Karpas-422 (cell line): ENCODE measurements at places on chromosomes 12 and 14. TPM values are rescaled to one million over a fixed set of nuclear protein-coding genes. Genes with fewer than 3 reads are reported as not detected.

DNA sequence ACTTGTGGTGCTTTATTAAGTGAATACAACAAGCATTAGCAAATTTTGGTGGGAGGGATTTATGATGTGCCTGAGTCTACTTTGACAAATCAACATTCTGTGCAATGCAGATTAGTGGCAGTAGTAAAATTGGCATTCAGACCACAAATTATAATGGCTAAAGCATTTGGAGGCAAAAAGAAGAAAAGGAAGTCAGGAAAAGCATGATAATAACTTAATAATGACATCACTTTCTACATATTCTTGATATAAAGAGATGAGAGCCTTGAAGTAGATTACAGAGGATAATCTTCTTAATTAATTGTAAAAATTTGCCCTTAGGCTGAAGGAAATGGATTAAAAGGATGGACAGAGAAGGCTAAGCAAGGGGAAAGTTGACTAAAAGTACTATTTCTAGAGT lies 126.0 kb downstream of the SLC6A15 start:
- no peak for DNase-seq

Gene SLC2A13
- 0.29 and 0.89 TPM in 2 replicates for total RNA-seq

Gene AGAP2
- 6.7 and 12.0 TPM in 2 replicates for total RNA-seq

- DNase-seq: no peak
Measured at GRCh38 chr12:52168019-52168717, 23.6 kb downstream of the KRT80 start.

DNA sequence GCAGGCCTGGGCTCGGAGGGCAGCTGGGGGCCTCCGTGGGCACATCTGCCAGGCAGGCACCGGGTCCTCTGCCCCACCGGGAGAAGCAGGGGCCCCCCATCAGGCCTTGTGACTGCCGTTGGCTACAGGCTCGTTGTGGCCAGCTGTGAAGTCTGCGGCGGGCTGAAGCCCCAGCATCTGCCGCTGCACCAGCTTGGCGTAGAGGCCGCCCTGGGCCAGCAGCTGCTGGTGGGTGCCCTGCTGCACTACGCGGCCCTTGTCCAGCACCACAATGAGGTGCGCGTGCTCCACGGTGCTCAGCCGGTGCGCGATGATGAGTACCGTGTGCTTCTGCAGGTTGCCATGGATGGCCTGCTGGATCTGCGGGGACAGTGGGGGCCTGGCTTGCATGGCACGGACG lies 33.9 kb upstream of the VPS37B start:
- no peak for DNase-seq

- DNase-seq: peak; percentile 69
Measured at GRCh38 chr14:56482310-56482911, 97.2 kb upstream of the TMEM260 start.

DNA sequence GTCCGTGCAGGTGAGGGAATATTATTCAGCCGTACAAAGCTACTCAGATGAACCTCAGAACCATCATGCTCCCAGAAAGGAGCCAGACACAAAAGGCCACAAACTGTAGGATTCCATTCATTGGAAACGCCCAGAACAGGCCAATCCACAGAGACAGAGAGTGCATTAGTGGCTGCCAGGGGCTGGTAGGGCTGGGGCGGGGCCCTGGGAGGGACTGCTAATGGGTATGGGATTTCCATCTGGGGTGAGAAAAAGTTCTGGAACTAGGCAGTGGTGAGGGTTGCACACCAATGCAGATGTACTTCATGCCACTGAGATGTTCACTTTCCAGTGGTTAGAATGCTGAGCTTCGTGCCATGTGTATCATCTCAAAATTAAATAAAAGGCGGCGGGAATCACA lies 101.1 kb downstream of the RFLNA start:
- no peak for DNase-seq

Gene C1S
- total RNA-seq: 4.7 TPM in 1 of 2 replicates, not detected in the other

- DNase-seq: no peak
Measured at GRCh38 chr12:9041321-9041720, 52.0 kb downstream of the KLRG1 start.

Gene GRIN2B
- total RNA-seq: 1.3 and 2.0 TPM in 2 replicates

DNA sequence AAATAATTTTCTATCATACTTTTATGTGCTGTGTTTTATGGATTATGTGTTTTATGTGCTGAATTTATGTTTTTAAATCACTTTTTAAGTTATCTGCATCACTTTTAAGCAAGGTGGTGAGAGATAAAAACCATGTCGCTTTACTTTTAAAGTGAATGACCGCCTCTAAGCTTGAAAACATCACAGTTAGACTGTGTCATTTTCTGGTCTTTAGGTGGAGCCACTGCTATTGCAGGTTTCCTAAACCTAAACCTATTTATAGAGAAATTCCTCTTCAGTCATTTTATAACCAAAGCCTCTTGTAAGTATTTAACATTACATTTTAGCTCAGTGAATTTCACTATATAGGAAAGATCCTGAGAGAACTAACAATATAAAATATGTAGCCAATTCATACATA lies 21.0 kb upstream of the MDM2 start:
- DNase-seq: peak; percentile 9

Gene RASSF9
- total RNA-seq: not detected in 2 replicates

Gene TMEM120B
- 8.7 and 15.8 TPM in 2 replicates for total RNA-seq

- no peak for DNase-seq
Measured at GRCh38 chr14:60905923-60906322, 75.0 kb downstream of the TRMT5 start.

GRCh38 chr12:88251798-88252197 lies 109.7 kb downstream of the TMTC3 start:
- no peak for DNase-seq

DNA sequence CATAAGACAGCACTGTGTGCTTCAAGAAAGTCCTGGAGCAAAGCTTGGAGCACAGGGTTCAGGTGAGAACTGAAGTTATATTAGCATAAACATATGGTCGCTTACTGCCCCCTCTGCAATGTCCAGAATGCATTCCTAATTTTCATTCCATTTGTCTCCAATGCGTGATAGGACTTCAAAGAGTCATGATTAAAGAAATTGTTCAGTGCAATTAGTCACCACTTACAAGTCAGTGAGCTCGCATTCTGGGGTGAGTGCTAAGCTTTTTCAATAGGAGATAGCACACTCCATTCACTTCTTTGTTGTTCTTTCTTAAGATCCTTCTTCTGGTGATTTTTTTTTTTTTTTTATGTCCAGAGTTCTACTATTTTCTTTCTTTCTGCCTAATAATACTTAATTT lies 398.4 kb downstream of the SYT1 start:
- no peak for DNase-seq

- DNase-seq: no peak
Measured at GRCh38 chr12:54631988-54632728, 2.5 kb downstream of the LACRT start.

GRCh38 chr14:20680843-20681347 lies 3.5 kb upstream of the RNASE4 start:
- no peak for DNase-seq

GRCh38 chr12:10361084-10361483 lies 28.8 kb downstream of the KLRK1 start:
- DNase-seq: peak; percentile 61

Gene SPTB
- not detected in 2 replicates for total RNA-seq

- no peak for DNase-seq
Measured at GRCh38 chr14:71734076-71734475, 198.2 kb upstream of the RGS6 start.

DNA sequence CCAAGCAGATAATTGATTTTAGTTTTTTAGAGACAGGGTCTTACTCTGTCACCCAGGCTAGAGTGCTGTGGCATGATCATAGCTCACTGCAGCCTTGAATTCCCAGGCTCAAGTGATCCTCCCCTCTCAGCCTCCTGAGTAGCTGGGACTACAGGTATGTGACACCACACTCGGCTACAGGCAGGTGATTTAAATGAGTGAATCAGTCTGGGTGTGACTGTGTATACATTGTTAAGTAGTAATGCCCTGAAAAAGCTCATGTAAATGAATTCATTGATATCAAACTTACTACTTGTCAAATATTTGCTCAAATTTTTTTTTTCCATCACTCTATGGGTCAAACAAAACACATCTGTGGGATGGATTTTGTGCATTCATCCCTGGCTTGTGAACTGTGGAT lies 6.3 kb upstream of the USP44 start:
- no peak for DNase-seq
